ENCODE measurements at places on chromosomes 6 and 20.

GRCh38 chr6:153780011-153780410 is 259.0 kb upstream of the OPRM1 start:
- no peak for DNase-seq

- DNase-seq, result no peak
Observed at GRCh38 chr6:101845621-101846020, 452.1 kb downstream of the GRIK2 start.

DNA sequence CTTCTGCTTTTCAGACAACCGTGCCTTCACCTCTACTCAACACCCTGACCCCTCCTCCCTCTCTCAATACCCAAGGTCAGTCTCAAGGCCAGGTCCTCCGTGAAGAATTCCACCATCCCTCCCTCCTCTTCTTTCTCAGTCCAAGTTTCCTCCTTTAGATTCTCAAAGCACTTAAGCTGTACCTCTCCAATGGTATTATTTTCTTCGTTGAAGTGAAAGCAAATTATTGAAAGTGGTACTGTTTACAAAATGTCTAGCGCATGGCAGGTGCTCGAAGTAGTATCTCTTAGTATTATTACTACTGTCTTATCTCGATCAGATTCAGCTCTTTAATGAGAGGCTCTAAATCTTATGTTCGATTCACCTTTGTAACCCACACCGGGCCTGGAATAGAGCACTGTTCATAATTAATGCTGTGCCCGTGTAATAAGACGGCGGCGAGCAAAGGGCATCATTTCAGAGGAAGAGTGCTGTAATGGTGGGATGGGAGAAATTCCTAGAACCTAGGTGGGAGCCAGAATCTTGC is 593 bp upstream of the RALGAPB start:
- no peak for DNase-seq

DNA sequence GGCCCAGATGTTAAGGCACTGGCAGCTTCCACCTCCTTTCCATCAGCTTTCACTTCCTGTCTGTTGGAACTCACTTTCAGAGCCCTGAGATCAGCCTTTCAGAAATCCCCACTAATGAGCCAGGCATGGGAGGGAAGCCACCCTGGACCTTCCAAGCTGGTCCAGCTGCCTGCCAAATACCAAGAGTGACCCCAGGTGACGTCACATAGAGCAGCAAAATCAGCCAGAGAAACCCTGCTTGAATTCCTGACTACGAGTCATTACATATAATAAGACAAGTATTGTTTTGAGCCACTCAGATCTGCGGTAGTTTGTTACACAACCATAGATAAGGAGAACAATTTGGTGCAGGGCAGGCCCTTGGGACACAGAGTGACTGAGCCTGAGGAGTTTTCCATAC is 556.0 kb upstream of the JAG1 start:
- DNase-seq, result peak; percentile 58

- DNase-seq, result no peak
Observed at GRCh38 chr6:159282421-159282820, 113.2 kb downstream of the FNDC1 start.

DNA sequence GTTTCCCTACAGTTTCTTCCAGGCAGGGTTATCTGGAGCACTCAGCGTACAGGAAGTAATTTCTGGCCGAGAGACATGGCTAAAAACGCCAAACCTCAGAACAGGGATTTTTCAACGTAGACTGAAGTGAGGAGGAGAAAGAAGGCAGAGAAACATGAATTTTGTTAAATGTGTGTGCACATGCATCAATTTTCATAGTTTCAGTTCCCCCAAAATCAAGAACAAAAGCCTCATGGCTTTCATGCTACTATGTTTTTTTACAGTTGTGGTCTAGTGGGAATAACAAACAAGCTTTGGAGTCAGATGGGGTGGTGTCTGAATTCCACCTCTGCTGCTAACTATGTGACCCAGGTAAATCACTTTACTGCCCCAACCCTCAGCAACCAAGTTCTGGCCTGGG is 4.9 kb downstream of the TOMM34 start:
- no peak for DNase-seq

DNA sequence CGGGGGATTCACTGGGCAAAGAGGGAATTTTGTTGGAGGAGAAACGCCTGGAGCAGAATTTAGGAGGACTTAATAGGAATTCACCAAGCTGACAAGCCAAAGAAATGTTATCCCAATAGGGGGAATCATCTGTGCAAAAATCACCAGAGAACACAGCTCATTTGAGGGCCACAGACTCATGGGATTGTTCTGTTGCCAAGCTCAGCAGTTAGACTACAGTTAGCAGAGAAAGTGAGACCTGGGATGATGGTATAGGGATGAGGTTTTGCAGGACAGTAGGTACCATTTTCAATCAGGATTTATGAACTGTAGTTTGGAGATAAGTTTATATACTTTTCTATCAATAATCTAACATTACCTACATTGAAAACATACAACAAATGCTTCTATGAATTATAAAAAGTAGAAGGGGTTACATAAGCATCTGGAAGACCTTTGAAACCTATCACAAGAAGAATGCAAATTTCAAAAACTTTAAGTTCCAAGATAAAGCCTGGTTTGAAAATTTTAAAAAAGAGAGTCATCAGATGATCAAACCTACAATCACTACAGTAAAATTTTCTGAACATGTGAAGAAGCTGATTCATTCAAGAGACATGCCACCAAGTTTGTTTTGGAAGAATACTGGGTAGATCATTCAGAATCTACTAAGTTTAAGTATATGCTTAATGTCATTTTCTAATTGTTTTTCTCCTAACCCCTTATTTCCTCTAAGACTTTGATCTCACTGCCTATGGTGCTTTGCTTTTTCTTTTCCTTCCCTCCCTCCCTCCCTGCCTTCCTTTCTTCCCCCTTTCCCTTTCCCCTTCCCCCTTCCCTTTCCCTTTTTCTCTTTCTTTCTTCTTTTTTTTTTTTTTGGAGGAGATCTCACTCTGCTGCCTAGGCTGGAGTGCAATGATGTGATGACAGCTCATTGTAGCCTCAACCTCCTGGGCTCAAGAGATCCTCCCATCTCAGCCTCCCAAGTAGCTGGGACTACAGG is 81.5 kb downstream of the KIF13A start:
- peak; percentile 86 for DNase-seq

GRCh38 chr20:32028647-32029372 is 18.6 kb downstream of the CCM2L start:
- no peak for DNase-seq

DNA sequence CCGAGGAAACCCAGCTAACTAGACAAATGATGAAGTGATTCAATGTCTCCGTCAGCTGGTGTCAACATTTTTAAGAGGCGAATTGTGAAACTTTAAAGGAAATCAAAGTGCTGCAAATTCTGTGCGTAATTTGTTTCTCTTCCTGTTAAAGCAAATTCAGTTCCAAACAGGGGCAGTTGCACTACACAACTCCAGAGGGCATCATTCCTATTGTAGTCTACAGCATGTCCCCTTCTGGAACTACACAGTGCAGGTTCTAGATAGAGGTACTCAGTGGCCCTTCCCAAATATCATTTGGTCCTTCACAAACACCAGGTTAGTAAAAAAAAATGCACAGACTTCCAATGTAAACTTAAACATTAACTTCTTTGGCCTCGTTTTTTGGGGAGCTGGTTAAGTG is 38.3 kb upstream of the SMLR1 start:
- no peak for DNase-seq

DNA sequence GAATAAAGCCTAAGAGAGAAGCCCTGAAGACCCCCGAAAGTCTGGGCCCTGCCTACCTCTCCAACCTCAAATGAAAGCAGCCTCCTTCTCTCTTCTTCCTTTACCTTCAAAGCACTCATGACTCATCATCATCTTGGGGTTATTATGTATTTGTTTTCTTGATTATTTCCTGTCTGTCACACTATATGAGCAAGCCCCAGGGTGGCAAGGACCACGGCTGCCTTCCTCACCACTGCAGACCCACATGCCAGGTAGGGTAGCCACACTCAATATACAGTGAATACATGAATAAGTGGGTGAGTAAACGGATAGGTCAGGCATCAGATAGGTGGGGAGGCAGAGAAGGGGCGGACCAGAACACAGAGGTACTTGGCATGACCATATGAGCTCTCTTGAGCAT is 8.8 kb downstream of the WFDC3 start:
- peak; percentile 48 for DNase-seq

GRCh38 chr6:41877051-41877680 is 18.0 kb downstream of the USP49 start:
- DNase-seq, result no peak

DNA sequence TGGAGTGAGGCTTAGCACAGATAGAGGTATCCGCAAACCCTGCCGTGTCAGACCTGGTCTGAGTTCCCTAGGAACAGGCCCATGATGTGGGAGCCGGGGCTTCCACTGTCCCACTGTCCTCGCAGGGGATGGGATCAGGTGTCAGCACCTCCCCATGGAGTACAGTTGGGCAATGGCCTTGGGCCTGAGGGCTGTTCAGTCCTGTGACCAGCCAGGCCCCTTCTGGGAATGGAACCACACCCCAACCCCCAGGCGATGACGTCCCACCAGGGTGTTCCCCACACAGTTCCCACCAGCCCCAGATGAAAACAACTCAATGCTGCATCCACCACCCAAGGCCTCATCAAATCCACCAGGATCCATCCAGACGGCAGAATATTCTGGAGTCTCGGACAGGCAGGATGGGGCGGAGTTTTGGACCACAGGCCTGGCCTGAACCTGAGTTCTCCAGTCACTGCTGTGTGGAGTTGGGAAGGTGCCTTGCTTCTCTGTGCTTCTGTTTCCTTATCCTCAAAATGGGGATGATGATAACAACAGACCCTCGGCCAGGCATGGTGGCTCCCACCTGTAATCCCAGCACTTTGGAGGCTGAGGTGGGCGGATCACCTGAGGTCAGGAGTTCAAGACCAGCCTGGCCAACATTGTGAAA is 62.2 kb downstream of the UBE2V1 start:
- no peak for DNase-seq

DNA sequence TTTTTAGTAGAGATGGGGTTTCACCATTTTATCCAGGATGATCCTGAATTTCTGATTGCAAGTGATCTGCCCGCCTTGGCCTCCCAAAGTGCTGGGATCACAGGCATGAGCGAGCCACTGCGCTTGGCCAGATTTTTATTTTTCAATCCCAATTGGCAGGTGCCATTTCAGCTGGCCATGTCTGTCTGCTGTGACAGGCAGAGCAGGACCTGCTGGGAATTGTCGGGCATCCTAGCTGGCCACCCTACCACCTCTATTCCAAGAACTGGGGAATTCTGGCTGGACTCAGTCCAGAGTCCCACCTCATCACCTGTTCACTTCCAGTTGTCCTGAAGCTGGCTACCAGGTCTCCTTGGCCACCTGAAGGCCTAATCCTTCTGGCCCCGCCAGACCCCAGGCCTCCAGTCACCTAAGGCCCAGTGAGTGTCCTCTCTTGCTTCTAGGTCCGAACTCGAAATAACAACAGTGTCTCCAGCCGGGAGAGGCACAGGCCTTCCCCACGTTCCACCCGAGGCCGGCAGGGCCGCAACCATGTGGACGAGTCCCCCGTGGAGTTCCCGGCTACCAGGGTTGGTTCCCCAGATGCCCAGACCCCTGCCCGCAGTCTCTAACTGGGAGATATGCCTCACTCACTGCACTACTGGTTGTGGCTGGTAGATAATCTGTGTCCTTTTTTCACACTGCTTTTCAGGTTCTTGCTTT is 24.0 kb downstream of the DNMT3B start:
- no peak for DNase-seq

DNA sequence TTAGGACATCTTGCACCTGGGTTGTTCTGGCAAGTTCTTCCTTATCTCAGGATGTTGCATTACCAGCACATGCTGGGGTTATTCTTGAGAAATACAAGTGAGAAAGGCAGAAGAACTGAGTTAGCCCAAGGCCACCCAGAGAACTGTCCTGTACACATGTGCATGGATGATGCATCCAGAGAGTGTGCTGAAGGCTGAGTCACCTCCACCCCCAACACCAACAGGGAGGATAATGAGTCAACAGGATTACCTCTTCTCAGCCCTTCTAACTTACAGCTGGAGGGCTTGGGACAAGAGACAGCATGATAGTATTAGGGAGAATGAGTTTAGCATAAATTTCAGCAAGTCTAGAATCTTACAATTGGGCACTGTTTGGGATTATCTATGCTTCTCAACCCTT is 8.5 kb downstream of the SCGN start:
- peak; percentile 92 for DNase-seq

DNA sequence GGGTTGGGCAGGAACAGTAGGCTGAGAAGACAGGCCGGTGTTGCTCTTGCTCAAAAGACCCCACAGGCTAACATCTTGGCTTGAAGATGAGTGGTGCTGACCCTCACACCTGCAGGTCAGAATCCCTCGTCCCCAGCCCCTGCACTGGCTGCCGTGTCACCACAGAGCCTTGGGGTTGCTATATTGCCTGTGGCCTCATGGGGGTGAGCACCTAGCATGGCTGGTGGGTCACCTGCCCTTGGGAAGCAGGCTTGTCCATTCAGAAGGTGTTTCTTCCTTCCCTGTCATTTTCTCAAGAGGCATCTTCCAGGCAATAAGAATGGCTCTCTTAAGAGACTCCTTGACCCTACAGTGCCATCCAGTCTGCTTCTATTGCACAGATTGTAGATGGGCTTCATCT is 7.7 kb downstream of the SLC22A16 start:
- no peak for DNase-seq

DNA sequence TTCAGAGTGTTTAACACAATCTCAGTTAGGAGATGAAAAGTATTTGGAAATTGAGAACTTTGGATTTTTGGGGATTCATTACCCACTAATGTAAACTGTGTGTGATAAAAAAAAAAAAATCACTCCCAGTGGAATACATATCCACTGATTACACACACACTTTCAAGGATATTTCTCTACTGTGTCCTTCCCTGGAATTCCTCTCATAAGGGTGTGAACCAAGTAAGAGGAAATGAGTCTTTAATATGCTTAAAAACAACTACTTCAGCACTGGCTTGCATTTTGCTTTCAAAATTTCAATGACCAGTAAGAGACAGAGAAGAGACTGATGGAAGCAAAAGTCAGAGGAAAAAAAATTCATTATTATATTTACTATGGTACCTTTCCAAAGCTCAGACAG is 24.5 kb upstream of the MYCT1 start:
- DNase-seq, result no peak

GRCh38 chr6:10014557-10014956 is 400.3 kb downstream of the TFAP2A start:
- no peak for DNase-seq

DNA sequence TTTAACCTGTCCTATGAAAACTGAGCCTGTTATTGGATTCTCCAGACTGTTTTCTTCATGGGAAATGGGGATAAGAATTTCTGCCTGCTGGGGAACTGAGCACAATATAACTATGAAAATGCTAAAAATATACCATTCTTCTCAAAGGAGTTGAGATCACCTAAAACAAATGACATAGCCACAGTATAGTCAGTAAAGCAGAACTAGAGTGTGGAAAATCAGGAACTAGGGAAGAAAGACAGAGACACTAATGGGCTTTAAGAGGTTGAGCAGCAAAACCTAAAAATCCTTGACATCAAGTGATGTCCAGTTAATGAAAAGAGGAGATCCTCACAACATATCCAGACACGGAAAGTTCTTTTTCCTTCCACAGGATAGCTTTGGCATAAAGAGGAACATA is 215.7 kb upstream of the CST7 start:
- DNase-seq, result no peak

- no peak for DNase-seq
Observed at GRCh38 chr6:131331151-131331550, 195.9 kb downstream of the AKAP7 start.

Measured in HCEC 1CT (cell line).